Activated CD4-positive, alpha-beta T cell treated with anti-CD3 and anti-CD28 coated beads for 24 hours (primary cell): ENCODE measurements at places on chromosomes 2 and 18.

DNA sequence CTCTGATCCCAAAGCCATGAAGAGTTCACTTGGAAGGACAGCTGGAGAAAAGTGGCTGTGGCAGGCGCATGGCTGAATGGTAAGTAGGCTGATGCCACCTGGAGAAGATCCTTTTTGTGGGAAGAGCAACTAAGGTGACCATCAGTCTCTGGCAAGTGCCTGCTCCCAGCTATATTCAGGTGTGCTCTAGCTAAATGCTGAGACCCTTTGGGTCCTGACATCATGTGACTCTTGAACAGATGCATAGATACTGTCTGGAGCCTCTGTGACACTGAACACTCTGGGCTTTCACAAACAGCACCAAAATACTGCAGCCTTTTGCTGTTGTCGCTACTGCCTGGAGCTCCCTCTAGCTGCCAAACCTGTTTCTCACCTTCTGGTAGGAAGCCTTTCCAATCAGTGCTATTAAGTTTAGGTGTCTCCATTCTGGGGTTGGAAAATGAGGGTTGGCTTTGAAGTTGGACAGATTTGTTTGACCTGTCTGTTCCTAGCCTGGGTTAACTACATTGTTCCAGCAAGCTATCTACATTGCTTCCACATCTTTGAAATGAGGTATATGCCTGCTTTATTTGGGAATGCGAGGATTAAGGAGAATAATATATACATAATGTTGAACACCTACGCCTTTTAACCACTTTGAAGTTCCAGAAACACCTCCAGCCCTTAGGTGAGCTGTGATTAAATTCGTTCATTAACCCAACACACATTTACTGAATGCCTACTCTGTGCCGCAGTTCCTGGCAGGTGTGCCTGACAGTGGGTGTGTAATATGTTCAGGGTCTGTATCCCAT, 3.1 kb downstream of the EGR4 start:
- DNase-seq, result no peak

- no peak for DNase-seq
Observed at GRCh38 chr2:183459466-183459865, 335.2 kb downstream of the NUP35 start.

- DNase-seq, result no peak
Observed at GRCh38 chr2:127644066-127645025, 1.6 kb upstream of the GPR17 start.

- no peak for DNase-seq
Observed at GRCh38 chr18:78517328-78517727, 462.3 kb upstream of the SALL3 start.

GRCh38 chr2:240791221-240791800, 28.7 kb downstream of the KIF1A start:
- DNase-seq, result no peak

DNA sequence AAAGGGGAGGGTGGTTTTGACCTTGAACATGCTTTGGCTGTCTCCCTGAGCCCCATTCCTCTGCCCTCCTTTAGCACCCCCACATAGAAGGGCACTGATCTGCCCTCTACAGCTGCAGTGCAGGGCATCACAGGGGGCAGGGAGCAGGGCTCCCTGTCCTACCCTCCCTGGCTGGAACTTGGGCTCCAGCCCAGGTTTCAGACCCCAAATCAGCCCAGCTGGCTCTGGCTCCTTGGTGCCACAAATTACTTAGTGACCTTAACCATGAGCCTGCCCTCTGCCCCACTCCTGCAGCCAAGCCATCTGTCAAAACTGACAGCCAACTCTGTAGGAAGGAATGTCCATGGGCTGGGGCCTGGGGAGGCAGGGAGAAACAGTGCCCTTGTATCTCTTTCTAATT, 105.6 kb downstream of the MAPK4 start:
- no peak for DNase-seq

- no peak for DNase-seq
Observed at GRCh38 chr2:125224830-125225229, 1199.7 kb downstream of the CNTNAP5 start.

- DNase-seq, result no peak
Observed at GRCh38 chr2:10075571-10076209, 4.5 kb downstream of the CYS1 start.

DNA sequence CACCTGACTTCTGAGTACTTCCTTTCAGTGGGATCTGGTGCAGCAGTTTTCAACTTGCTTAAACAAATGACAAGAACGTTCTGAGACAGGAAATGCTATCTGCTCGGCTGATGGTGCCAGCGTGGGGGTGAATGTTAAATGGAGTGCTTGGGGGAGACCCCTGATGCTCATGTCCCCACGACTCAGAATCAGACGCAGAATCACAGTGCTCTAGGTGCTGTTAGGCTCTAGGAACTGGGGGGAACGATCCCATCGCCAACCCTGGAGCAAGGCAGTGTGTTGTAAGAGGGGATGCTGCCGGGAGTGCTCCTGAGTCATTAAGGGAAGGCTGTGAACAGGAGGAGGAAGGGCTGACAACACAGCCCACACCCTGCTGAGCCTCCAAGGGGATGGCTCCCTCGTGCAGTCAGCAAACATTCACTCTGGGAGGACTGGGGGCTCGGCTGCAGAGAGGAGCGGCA, 34.1 kb upstream of the KCNF1 start:
- no peak for DNase-seq

GRCh38 chr2:226963528-226963927, 127.7 kb downstream of the RHBDD1 start:
- no peak for DNase-seq

DNA sequence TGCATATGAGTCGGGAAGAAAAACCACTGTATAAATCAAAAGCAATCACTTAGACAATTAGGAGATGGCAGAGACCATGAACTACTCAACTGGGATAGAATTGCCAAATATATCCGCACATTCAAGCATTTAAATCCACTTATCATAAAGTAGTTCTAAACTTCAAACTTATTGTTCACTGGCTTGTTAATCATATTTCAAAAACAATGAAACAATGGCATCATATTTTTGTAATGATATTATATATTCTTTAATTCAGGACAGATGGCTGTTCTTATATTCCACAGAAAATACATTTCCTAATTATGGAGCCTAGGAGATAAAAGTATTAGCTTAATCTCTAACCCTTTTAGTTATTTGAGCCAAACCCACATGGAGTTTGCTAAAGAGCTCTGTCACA, 263.6 kb downstream of the CTNNA2 start:
- DNase-seq, result no peak

DNA sequence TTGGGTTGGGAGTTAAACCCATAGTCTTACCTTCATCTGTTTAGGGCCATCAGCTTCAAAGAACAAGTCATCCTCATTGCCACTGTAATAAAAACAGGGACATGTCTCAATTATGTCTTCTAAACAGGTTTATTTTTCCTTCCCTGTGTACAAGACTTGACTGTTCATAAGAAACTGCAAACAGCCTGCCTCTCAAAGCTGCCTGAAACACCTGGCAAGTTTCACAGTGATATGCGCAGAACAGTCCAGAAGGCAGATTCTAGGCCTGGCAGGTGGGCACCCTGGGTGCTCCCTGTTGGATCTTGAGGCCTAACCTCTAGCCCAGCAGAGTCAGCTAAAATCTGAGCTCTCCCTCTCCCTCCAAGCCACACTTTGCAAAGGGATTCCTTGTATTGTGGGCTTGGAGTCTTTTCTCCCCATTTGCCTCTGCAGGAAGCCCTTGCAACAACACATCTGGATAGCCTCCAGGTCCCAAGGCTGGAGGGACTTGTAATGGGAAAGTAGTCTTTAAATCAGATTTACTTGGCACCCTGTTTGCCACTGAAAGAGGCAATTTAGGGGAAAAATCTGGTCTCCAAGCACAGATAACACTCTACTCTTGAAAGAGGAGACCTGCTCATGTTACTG, 930 bp downstream of the IL1B start:
- no peak for DNase-seq

DNA sequence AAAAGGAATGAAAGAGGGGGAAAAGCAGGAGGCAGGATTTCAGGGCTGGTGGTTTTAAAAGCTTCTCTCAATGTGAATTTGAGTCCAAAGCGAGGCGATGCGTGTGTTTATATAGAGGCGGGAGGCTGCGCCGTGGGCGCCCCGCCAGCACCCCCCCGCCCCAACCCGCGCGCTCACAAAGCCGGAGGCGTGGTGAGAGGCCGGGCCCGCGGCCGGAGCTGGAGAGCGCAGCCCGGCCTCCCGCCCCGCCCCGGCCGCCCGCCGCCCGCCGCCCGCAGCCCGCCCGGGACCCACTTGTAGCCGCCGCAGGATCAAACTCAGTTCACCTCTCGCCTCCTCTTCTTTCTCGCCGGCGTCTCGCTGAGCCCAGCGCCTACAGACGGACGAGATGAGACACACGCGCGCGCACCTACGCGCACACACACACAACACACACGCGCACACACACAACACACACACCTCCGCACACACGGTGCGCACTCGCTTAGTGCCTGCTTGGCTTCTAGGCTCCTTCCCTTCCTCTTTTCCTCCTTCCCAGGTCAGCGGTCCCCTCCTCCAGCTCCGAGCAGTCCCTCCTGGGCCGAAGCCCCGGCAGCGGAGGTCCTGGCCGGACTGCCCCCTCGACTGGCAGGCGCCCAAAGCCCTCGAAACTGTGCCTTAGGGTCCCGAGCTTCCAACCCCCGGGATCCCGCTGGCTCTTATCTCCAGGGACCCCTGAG, 1.3 kb upstream of the CYP26B1 start:
- DNase-seq, result no peak

DNA sequence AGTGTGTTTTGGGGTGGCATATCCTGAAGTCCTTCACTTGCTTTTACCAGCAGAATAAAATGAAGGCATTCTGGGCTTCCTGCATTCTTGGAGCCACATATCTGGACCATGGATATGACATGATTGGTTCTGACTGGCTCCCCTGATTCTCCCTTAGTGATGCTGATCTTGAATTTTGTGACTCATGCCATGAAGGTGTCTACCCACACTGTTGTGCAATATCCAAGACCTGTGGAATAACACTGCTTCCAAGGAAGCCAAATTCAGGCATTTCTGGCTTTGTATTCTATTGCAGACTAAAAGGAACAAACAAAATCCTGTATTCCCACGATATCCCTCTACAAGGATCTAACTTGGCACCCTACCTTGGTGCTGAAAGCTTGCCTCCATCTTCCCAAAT, 125.8 kb downstream of the LYPD6B start:
- no peak for DNase-seq

DNA sequence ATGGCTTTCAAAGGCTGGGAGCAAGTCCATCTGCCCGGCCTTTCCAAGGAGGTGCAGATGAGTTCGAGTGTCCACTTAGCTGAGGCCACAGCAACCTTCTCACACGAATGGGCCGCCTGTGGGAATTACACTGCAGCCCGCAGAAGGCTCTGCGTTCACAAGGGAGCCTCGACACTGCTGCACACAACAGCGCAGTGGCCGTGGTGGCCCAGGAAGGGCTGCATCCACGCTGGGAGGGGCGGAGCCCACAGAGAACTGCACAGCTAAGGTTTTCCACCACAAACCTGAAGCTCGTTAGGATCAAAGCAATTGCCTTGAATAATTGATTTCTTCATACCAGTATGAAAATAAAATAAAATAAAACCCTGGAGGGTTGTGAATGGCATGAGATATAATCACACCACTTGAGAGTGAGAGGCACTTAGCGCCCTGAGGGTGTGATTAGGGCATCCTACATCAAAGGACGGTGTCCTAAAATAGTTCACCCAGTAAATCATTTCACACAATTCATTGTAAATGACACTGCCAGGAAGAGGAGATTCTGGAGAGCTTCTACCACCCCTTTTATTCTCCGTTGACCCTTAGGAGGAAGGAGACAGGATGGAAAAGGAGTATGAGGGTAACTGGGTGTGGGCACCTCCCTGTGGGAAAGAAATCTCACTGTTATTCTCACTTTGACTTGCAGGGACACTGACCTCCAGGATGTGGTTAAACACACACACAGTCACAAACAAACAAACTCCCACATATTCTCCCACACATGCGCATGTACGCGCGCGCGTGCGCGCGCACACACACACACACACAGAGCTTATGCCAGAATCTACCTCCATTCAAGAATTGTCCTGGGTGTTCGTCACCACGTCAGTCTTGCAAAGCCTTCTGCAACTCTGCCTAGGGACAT, 256.6 kb upstream of the ID2 start:
- no peak for DNase-seq

DNA sequence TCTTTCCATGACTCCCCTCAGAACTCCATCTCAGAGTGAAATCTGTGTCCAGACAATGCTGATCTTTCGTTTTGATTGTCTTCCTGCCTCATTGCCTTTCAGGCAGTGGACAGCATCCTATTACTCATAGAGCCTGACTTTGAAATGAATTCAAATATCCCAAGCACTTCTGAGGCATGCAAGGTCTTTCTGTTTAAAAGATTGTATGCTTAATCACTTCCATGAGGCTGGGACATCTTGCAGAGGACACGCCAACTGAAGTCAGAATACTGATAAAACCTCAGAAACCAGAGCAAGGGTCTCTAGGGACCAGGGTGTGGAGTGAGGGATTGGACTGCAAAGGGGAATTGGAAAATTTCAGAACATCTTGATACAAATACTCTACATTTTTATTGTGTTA, 836.5 kb upstream of the ID2 start:
- no peak for DNase-seq

DNA sequence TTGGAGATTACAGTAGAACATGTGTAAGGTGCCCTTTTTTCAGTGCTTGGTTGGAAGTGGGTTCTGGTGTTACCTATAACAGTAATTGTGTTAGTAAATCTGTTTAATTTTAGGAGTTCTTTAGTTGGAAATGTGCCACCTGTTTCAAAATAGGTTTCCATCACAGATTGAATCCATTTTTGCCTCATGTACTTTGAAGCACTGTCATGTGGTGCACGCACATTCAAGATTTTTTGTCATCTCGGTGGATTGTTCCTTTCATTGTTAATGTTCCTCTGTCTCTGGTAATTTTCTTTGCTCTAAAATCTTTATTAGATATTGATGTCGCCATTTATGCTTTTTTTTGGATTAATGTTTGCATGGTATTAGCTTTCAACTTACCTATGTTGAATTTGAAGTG, 1.3 kb downstream of the ATP9B start:
- no peak for DNase-seq
